Activated CD4-positive, alpha-beta T cell treated with anti-CD3 and anti-CD28 coated beads for 4 hours (primary cell): ENCODE measurements at places on chromosomes 1 and 21.

- no peak for DNase-seq
Observed at GRCh38 chr1:162599451-162599850, 32.8 kb upstream of the DDR2 start.

- no peak for DNase-seq
Observed at GRCh38 chr1:14495381-14495780, 103.1 kb upstream of the KAZN start.

DNA sequence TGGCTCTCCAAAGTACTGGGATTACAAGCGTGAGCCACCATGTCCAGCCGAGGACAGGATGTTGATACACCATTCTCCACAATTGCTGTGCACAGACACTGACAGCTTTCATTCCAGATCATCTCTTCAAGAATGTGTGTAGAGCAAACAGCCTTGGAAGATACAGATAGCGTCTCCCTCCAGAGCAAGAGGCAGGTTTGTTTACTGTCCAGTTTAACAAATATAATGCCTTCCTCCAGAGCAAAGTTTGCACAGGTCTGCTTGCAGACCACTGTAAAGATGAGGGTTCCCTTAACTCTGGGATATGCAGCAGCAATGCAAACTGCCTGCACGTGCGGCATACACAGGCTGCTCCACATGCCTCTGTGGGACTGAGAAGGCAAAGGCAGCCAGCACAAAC, 4.6 kb downstream of the TMPRSS3 start:
- no peak for DNase-seq

DNA sequence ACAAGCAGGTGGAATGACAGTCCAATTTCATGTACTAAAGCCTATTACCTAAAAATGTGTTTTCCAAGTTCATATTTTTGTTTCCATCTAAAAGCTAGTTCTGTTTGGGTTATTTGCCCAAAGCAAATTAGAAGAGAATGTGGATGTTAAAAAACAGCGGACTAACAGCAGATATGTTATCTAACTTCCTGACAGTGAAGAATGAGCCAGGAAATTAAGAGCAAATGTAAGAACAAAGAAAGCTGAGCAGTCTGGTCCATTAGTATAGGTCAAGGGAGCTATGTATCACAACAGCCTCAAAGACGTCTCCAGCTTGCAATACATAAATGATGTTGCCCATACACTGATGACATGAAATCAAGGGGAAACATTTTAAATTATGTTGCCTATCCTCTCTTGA, 145.5 kb upstream of the PLD5 start:
- no peak for DNase-seq

GRCh38 chr1:109268431-109269211, 14.3 kb downstream of the PSRC1 start:
- DNase-seq = no peak

GRCh38 chr1:212212906-212213305, 72.3 kb upstream of the PPP2R5A start:
- no peak for DNase-seq

DNA sequence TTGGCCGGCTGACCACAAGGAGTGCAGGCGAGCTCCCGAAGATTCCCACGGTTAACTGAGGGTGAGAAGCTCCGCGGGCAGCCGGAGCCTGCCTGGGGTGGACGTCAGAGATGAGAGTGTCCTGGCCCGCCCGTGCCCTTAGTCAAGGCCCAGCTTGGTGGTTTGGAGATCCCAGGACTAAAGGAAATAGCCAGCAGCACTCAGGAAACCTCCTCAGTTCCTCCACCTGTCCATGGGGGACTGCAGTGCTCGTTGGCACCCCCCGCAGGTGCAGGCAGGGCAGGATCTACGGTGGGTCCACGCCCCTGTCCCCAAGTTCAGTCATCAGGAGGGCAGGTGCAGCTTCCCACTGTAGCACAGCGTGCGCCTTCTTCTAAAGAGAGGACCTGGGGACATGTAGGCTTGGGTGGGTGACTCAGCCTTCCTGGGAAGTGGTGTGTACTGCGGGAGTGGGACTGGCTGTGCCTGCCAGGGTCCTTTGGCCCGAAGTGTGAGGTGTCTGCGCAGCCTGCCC, 32.5 kb downstream of the SLX9 start:
- no peak for DNase-seq

- DNase-seq = no peak
Observed at GRCh38 chr1:165787741-165788140, 19.1 kb upstream of the TMCO1 start.

DNA sequence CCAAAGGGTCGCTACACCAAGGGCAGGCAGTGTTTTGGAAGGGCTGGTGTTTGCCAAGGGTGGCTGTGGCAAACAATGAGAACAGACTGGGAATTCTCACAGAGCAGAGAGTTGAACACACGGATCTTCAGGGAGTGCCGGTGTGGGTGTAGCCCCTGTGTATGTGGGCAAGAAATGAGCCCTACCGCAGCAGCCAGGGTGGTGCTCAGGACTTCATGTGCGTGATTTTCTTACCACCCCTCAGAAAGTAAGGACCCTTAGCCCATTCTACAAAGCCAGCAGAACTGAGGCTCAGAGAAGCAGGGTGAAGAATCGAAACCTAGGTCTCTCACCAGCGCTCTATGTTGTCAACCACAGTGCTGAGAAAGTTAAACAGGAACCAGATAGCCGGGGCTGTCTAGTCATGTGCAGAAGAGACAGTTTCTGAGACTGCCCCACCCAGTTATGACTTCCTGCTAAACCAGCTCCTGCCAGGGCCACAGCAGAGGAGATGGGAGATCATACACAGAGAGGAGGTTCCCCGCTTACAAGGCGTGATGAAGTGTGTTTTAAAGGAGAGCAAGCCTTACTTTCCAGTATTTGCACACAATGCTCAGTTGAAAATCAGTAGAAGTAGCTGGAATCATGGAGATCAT, 21.9 kb upstream of the MORC3 start:
- DNase-seq = peak; percentile 64

- no peak for DNase-seq
Observed at GRCh38 chr1:187763976-187764375, 935.2 kb downstream of the PLA2G4A start.

DNA sequence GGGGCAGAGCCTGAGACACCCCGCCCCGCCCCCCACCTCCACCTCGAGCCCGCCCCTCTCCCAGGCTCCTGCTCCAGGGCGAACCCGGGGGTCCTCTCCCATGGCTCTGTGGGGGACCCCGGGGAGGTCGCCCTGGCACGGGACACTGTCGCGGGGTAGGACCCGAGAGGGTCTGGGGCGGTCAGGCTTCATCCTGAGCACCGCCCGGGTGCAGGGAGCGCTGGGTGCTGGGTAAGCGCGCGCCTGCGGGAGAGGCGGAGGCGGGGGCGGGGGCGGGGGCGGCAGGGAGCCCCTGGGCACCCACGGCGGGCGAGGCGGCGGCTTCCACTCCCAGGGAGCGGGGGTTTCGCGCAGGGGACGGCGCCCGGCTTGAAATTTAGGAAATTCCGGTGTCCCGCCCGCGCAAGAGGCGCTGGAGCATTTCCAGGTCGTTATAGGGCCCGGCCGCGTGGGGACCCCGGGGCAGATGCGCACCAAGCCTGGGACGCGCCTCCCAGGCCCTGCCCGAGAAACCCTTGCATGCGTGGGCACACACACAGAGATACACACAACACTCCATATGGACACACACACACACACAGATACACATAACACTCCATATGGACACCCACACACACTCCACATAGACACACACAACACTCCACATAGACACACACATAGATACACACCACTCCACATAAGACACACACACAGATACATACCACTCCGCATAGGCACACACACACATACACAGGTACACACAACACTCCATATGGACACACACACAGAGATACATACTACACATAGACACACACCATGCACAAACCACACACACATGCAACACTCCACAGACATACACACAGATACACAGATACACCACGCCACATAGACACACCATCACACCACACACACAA, 48.7 kb upstream of the SLC19A1 start:
- DNase-seq = peak; percentile 76

GRCh38 chr1:208209286-208209685, 34.9 kb downstream of the PLXNA2 start:
- DNase-seq = no peak

GRCh38 chr1:237411621-237412020, 369.6 kb downstream of the RYR2 start:
- DNase-seq = peak; percentile 8

- no peak for DNase-seq
Observed at GRCh38 chr1:97636941-97637340, 283.9 kb downstream of the DPYD start.

GRCh38 chr1:51912881-51913280, 34.4 kb upstream of the NRDC start:
- no peak for DNase-seq

- DNase-seq = no peak
Observed at GRCh38 chr21:14616380-14617039, 70.4 kb upstream of the SAMSN1 start.
